ENCODE measurements at places on chromosomes 2 and 18.
A peak's percentile ranks its signal among the peaks of the same experiment; 100 is the strongest.

GRCh38 chr2:181680055-181680936, at the start of gene NEUROD1:
Gene NEUROD1 (minus strand): TSS chr2:181680517. CDS start chr2:181678860, 1,657 bp downstream.
- DNase-seq, result no peak

- no peak for DNase-seq
Observed at GRCh38 chr2:38438883-38439612, 62.0 kb upstream of the ATL2 start.

DNA sequence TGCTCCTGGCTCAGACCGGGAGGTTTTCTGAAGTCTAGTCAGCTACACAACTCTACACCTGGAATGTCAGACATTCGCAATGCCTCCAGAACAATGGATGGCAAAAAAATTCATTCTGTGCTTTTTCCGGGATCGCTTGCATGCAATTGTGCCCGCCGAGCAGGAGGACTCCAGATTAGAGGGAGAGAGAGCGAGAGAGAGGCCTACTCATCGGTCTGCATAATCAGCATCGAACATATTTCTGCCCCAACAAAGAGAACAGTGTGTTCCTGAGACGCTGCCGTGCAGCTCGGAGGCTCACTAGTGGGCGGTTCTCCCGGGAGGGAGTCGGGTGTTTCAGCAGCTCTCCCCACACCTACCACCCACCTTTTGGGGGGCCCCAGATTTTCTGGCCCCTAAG, 117.1 kb downstream of the KLHL29 start:
- no peak for DNase-seq

DNA sequence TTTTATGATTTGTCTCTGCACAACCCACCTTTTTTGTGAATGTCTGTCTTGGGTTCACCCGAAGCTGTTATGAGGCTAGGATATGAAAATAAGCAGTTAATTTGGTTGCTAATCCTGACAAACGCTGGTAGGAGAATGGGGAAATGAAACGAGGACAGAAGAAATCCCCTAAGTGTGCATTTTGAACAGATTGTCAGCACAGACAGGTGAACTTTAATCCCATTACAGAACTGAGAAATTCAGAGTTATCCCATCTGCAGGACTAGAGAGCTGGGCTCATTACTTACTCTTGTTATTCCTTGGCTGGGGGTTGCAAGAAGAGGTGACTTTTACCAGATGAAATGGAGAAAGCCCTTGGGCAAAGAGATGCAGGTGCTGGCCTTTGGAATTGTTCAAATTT, 123.3 kb upstream of the NYAP2 start:
- DNase-seq, result no peak

DNA sequence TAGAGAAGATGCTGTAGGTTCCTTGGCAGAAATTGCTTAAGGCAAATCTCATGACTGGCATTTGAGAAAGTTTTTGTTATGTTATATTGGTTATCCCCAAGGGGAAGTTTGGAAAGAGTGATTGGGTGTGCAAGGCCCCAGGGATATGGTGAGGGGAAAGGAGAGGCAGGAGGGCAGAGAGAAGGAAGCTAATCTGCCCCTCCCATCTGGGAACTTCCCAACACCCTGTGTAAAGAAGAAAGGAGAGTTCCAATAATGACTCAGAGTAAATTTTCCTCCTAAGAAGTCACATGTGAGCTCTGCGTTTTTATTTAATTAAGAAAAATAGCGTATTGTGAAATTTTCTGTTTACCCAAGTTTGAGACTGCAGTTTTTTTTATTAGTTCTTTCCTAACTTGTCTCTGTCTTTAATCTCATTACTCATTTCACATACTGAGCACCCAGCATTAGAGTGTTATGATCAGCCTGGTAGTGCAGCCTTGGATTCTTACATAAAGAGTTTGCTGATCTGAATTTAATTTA, 3.1 kb upstream of the KYNU start:
- DNase-seq, result no peak

- DNase-seq, result no peak
Observed at GRCh38 chr18:67840379-67840778, 323.9 kb upstream of the DSEL start.

GRCh38 chr2:241996100-241996499, 126.6 kb downstream of the RTP5 start:
- no peak for DNase-seq

GRCh38 chr18:45719106-45719505, 4.9 kb upstream of the SLC14A1 start:
- DNase-seq, result no peak

- no peak for DNase-seq
Observed at GRCh38 chr2:17765398-17765797, 11.5 kb downstream of the GEN1 start.

DNA sequence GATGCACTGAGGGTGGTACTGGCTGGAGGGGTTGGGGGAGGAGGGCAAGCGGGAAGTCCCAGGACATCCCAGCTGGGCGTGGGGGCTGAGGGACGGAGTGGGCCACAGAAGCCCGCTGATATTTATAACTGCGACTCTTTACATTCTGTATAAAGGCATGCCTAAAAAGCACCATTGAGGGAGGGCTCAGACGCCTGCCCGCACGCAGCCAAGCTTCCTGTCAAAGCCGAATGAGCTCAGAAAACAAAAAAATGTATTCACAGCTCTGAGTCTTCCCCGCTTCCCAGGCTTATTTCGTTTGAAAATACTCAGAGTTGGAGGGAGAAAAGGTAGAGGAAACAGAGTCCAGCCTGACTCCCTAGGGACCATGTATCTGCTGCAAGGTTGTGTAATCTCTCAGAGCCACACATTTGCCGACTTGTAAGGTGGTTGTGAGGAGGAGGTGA, 170.1 kb upstream of the HAAO start:
- no peak for DNase-seq

GRCh38 chr18:8428951-8429350, 180.3 kb upstream of the RAB12 start:
- no peak for DNase-seq

DNA sequence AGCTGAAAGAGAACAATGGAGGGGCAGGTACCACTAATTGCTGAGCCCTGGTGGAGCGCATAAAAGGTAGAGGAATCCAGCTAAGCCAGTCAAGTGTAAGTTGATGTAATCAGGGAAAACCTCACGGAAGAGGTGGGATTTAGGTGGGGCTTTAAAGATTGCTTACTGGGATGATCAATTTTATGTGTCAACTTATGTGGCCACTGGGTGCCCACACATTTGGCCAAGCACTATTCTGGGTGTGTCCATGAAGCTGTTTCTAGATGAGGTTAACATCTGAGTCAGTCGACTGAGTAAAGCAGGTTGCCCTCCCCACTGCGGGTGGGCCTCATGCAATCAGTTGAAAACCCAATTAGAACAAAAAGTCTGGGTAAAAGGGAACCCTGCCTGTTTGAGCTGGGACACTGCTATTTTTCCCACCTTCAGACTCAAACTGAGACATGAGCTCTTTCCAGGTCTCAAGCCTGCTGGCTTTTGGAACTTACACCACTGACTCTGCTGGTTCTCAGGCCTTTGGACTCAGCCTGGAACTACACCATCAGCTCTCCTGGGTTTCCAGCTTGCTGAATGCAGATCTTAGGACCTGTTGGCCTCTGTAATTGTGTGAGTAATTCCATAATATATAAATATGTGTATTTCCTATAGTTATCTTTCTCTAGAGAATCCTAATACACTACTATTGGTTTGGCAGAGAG, 67.3 kb downstream of the MYO5B start:
- DNase-seq, result no peak

GRCh38 chr18:9960258-9960904, 46.6 kb downstream of the VAPA start:
- no peak for DNase-seq

DNA sequence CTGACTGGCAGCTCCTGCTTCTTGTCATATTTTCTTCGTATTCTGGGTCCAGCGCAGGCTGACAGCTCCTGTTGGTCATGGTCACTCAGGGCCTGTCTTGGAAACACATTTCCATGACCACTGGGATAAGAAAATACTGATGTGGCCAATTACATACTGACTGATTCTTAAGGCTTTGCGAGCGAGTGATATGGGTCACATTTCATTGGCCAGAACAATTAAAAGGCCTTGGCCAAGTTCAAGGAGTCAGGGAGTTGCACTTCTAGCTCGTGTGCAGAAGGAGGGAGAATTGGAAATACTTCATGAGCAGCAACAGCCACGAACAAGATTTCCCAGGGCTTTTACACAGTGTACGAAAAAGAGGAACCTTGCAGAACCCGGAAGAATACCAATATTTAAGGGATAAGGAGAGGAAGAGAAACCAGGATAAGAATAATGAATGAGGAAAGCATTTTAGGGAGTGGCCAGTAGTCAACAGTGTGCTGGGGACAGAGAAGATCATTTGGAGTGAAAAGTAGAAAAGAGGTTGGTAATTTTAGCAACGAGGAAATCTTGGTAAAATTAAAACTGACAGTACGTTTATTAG, 149.5 kb downstream of the ATP9B start:
- DNase-seq, result no peak

DNA sequence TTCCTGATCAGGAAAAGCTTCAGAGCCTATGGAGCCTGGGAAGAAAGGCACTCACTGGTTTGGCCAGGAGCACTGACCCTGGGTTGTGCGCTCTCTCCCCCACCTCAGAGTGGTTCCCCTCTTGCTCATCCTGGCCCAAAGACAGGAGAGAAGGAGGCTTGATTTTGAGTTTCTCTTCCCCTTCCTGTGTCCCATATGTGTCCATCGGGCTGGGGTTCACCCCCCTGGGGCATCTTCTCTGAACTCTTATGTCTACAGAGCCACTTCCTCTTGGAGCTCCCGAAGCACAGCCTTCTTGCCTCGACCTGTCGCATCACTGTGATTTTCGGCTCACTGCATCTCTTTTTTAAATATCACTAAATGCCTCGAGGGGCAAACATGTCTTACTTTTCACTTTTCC, 692.3 kb downstream of the RNF144A start:
- no peak for DNase-seq

DNA sequence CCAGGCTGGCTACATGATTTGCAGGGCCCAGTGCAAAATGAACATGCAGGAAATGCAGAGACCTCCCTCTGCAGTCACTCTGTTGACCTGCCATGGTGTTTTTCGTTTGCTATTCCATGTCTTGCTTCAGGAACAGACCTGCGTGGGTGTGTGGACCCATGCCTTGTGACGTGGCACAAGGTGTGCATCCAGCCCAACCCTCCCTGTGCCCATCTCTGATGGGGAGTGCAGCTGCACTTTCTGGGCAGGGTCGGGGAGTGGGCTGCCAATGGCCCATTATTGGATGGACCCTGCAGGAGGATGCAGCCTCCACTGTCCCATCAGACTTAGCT, 33.1 kb downstream of the NAPG start:
- DNase-seq, result no peak

GRCh38 chr2:178819992-178820391, 12.8 kb upstream of the TTN start:
- DNase-seq, result peak; percentile 2

DNA sequence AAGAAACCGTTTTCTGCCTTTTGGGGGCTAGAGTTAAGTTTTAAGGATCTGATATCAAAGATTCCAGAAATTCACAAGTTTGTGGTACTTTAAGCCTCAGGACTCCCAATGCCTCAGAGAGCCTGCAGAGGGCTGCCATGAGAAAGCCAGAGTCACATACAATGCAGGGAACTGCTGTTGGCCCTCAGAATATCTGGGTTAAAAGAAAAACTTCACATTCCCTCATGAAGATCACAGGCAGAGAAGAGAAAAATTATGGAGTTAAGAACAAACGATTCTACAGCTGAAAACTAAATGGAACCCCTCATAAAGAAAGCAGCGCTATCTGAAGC, 39.5 kb downstream of the HDAC4 start:
- no peak for DNase-seq

DNA sequence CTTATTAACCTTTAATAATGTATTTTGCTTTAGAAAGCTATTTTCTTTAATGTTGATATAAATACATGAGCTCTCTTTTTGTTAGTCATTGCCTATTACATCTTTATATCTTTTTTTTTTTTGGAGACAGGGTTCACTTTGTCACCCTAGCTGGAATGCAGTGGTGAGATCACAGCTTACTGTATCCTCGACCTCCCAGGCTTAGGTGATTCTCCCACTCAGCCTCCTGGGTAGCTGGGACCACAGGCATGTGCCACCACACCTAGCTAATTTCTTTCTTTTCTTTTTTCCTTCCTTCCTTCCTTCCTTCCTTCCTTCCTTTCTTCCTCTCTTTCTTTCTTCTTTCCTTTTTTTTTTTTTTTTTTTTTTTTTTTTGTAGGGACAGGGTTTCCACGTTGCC, 15.4 kb downstream of the NAB1 start:
- no peak for DNase-seq

- no peak for DNase-seq
Observed at GRCh38 chr18:2540575-2540974, 30.7 kb downstream of the METTL4 start.

GRCh38 chr2:167783261-167784083, 463.9 kb downstream of the STK39 start:
- DNase-seq, result no peak

GRCh38 chr2:234366891-234367290, 130.0 kb downstream of the ARL4C start:
- no peak for DNase-seq

GRCh38 chr2:218680061-218680460, 8.2 kb downstream of the STK36 start:
- no peak for DNase-seq

GRCh38 chr18:66874812-66875474, 271.1 kb upstream of the CDH19 start:
- no peak for DNase-seq

DNA sequence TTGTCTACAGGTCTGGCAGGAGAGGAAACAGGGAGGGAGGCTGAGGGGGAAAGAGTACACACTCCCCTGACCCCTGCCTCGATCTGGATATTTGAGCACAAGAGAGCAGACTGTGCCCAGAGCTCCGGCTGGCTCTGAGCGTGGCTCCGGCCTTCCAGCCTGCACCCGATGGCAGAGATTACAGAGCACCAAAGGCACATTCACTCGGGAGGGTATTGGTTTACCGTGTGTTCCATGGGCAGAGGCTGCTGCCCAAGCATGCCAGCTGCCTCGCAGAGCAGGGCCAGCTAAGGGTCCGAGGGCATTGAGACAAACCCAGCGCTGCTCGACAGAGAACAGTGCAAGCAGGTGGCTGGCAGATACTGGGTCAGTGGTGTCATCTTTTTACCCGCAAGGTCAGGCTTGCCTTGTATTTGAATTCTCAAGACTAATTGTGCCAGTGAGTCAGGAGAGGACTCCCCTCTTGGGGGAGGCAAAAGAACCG, 132.2 kb downstream of the TNS1 start:
- no peak for DNase-seq

- no peak for DNase-seq
Observed at GRCh38 chr2:69065735-69066336, 52.9 kb downstream of the ANTXR1 start.

DNA sequence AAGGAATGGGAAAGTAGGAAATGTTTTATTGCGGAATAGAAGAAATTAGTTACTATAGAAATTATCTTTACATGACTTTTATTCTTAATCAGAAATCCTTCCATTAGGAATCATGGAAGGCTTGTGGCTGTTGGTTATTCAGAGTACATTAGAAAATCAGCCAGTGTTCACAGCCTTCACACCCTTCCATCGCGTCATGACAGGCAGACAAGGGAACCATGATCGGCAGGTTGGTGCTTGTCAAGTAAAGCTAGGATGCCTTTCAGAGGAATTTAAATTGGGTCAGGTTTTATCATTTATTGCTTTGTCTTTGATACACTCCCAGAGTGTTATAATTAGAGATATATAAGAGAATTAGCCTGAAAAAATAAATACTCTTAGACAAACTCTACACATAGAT, 400.6 kb downstream of the THSD7B start:
- no peak for DNase-seq

GRCh38 chr18:47883771-47884413, 46.6 kb downstream of the SMAD2 start:
- no peak for DNase-seq

- DNase-seq, result no peak
Observed at GRCh38 chr2:100274076-100274475, 48.2 kb downstream of the LONRF2 start.
